T-helper 2 cell treated with Interferon-gamma antibody and Interleukin-4, amounts not matched to agents 5 μg/mL and 100 μg/mL, for 36 hours (primary cell): ENCODE measurements at places on chromosomes 3 and 15.
A peak's percentile ranks its signal among the peaks of the same experiment; 100 is the strongest.

DNA sequence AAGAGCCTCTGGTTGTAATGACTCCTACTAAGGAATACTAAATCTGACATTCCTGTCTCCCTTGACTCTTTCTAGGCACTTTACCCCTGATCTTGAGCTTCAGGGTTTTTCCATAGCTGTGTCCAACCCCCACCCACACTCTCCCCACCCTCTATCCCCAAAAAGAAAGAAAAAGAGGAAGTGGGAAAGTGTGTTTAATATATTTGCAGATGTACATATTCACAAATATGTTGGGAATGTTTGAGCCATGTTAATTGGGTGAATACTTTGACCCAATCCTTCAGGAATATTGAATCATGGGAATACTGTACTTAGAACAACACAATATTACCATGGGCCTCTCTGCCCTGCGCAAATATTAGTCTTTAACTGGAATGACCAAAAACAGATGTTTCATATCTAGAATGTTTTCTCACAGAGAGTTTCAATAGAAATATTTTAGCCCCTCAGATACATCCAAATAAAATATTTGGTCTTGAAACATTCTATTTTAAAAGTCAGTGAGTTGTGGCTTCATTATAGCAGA, 19.8 kb upstream of the PFN2 start:
- DNase-seq: no peak

GRCh38 chr3:111311709-111312235, 230.2 kb upstream of the CD96 start:
- DNase-seq: peak; percentile 37

DNA sequence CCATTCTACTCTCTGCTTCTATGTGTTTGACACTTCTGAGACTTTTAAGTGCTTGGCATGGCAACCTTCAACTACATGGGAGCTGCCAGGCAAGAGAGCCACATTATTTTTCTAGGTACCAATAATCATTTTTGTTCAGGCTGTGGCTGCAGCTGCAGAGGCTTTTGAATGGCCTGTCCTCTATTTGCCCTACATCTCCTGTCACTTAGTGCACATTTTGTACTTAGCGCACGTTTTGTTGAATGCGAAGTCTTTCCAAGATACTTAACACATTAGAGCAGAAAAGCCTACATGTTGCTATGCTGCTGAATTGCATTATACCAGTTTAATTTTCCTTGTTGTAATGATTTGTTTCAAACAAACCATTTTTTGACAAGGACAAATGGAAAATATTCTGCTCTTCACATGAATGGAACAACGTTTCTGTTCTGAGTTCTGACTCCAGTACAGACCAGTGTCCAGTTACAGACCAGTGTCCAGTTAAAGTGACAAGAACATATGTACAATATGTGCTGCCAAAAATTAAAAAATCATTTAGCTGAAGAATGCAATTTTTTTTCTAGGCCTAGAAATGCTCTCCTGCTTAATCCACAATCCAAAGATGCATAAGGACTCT, 113.9 kb downstream of the ABI3BP start:
- no peak for DNase-seq

- DNase-seq: no peak
Observed at GRCh38 chr3:106379251-106379750, 510.5 kb upstream of the CBLB start.

DNA sequence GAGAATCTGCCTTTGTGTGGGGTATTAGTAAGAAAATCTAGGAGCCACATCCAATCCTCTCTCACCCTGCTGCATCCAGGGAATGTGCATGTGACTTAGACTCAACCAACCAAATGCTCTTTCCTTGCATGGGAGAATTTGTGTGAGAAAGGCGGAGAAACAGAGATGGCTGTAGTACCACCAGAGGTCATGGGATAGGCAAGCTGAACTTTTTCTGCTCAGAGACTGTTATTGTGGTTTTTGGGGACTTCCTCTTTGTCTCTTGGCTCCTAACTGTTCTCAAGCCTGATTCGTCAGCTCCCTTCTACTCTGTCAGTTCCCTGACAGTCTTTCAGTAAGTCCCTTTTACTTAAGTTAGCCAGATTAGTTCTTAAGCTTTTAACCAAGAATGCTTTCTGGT, 2.6 kb upstream of the ZSCAN2 start:
- peak; percentile 27 for DNase-seq

- no peak for DNase-seq
Observed at GRCh38 chr15:71437404-71437803, 322.1 kb downstream of the THSD4 start.

DNA sequence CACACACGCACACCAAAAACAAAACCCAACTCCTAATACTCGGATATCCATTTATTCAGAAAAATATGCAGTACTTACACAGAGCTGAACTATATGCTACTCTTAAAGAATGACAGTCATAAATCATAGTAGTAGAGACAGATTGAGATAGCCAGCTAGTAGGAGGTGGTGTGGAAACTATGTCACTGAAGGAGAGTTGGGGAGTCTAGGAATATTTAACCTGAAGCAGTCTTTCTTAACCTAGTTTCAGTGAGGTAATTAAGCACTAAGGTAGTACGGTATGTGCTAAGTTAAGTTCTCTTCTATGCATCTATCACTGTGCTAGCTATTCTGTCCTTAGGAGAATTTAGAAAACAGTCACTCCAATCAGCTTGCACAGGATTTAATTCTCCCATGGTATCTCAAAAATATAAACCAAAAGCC, 54.2 kb downstream of the ANKRD28 start:
- no peak for DNase-seq
